ENCODE measurements at places on chromosomes 12 and 14.

DNA sequence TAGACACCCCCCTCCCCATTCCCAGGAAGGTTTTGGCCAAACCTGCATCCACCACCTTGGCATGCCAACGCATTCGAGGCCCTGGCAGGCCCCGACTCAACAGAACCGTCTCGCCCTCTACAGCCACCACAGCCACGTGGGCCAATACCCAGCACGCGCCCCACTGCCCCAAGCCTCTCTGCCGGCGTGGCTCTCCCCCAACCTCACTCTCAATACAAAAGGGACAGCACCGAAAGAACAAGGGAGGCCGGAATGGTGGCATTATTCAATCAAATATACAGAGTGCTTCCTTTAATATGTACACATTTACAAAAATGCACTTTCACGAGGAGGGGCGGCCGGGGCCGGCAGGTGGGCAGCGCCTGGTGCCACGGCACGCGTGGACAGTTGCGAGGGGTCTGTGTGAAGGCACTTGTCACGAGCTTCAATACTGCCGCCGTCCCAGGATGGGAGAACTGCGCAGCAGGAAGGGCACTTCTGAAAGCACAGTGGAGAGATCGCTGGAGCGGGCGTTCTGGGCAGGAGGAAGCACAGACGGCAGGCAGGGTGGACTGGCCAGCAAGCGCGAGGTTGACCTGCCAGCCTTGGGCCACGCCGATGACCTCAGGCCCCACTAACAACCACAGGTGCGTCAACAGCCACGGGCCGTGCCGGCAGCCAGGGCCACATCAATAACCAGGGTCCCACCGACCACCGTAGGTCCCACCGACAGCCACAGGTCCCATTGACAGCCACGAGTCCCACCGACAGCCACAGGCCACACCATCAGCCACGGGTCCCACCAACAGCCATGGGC is 26.9 kb downstream of the JAG2 start:
- no peak for DNase-seq

DNA sequence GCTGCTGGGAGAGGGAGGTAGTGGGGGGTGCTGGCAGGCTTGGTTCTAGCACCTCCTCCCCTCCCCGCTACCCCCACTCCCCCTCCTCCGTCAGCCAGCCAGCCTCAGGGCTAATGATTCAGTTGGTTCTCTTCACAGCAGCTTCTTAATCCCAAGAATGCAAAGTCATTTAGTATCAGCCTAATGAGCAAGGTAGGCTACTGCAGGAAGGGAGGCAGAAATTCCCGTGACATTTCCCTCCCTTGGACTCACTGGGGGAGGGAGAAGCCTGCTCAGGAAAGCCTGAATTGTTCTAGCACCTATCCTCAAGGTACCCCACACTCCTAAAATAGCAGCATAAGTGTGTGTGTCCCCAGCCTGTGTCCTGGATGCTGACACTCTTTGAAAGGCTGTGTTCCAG is 29.8 kb downstream of the ITPK1 start:
- DNase-seq, result no peak

- DNase-seq, result no peak
Measured at GRCh38 chr14:67137744-67138371, 51.4 kb upstream of the GARIN2 start.

DNA sequence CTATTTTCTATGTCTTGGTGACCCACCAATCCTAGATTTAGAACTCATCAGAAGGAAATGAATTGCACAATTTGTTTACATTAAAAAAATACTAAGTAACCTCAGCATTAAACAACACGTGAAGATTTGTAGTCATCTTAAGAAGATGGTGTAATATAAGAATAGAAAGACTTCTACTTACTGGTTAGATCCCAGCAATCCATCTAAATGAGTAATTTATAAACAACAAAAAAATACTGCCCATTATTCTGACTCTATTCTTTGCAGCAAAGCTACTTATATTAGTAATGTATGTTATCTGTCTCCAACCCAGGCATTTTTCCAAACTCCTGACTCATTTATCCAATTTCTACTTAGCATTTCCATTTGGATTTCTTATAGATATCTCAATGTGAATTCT is 67.8 kb downstream of the CD163L1 start:
- no peak for DNase-seq

DNA sequence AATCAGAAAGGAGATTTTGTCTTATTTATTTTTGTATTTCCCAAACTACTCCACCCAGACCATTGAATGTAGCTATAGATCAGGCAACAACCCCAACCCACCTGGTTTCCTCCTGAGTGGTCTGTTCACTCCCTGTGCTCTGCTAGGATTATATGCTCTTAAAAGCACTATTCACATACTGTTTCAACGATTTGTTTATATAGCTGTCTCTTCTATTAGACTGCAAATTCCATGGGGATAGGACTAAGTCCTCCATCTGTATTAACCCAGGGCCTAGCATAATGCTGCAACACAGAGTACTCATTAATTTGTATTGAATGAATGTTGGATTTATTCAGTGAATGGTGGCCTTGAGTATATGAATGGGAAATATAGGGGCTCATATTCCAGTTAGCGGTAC is 307.6 kb downstream of the RAD51B start:
- no peak for DNase-seq
